ENCODE measurements at places on chromosomes 12 and 14. TPM values are rescaled to one million over a fixed set of nuclear protein-coding genes. Genes with fewer than 3 reads are reported as not detected.

- DNase-seq = no peak
Observed at GRCh38 chr12:89501793-89502192, 22.8 kb downstream of the GALNT4 start.

DNA sequence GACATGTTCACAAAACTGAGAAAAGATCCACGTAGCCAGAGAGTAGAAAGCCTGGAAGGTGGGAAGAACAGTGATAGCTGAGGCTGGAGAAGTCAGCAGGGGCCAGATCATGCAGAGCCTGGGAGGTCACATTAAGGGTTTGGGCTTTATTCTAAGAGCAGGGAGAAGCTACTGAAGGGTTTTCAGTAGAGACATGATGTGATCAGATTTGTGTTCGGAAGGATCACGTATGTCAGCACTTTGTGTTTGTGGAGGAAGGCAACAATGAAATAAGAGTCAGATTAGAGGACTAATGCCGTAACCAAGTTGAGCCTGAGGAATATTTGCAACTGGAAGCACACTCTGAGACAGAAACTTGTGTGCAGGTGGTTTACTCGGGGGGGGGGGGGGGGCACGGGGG is 4.2 kb upstream of the PCK2 start:
- DNase-seq = no peak

The SIX6 gene
- total RNA-seq = not detected

- DNase-seq = no peak
Observed at GRCh38 chr14:63243646-63244045, 39.4 kb downstream of the RHOJ start.

GRCh38 chr12:95693689-95694088 is 96.9 kb downstream of the NTN4 start:
- no peak for DNase-seq

DNA sequence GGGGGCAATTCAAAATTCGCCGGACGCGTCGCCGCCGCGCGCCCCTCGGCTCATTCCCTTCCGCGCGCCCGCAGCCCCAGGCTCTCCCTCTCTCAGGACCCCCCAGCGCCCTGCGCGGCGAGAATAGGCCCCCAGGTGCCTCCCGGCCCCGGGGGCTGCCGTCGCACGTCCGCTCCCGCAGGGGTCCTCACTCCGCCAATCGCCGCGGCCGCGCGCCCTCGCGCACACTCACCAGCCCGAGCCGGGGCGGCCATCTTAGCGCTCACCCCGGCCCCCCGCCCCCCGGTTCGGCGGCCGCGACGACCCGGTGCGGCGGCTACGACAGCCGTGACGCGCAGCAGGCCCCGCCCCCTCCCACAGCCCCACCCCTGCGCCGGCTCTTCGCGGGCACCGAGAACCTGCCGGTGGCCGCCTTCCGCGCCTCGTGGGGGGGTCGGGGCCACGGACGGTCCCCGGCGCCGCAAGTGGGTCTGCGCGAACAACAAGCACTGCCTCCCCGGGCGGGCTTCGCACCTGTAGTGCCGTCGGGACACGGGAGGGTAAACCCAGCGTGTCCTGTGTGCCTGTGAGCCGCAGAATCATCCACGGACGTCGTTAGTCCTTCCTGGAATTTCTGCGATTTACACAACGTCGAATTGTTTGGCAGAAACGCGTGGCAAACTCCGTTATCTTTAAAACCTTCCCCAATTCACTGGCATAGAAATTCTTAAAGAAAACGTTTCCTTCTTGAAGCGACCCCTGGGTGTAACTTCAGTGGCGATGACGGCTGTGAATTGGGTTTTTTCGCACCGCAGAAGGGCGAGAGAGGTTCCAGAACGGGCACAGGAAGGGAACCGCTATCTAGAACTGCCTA is 2.5 kb downstream of the USP44 start:
- peak; percentile 70 for DNase-seq

GRCh38 chr14:89757313-89757939 is 197.1 kb downstream of the EFCAB11 start:
- DNase-seq = no peak

- DNase-seq = no peak
Observed at GRCh38 chr12:74977832-74978481, 231.7 kb downstream of the KCNC2 start.

- no peak for DNase-seq
Observed at GRCh38 chr12:122366685-122367475, 55.6 kb downstream of the CLIP1 start.

The ACRBP gene
- 0.51 TPM for total RNA-seq

GRCh38 chr14:90760591-90761316 is 55.5 kb downstream of the TTC7B start:
- DNase-seq = no peak

DNA sequence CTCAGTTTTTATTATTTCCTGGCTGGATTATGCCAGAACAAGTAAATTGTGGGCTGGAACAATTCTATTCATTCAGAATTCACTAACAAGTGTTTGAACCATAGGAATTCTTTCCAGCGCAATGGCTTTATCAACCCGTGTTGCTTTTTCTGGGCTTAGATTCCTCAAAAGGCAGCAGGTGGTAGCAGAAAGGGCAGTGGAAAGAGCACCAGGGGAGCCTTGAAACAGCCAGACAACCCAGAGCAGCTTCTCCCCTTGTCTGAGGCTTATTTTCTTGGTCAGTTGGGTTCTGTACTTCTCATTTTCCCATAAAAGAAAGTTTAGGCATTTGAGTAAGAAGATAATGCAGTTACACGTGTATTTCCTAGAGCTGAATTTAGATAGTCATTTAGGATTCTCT is 130.7 kb downstream of the OTOGL start:
- no peak for DNase-seq

DNA sequence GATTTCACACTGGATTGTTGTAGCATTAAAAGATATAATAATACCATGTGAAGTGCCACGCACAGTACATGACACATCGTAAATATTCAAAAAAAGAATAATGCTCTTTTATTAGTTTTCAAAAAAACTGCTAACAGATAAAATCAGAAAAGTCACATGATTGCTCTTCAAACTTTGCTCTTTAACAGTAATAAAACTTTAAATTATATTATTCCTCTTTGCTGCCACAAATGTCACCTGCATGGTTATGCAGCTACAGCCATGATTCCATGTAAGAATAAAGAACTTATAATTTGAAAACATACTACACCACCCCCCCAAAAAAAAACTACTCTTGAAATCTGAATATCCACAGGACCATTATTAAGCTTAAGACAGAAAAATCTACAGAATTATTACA is 90.0 kb downstream of the SLC2A13 start:
- no peak for DNase-seq

DNA sequence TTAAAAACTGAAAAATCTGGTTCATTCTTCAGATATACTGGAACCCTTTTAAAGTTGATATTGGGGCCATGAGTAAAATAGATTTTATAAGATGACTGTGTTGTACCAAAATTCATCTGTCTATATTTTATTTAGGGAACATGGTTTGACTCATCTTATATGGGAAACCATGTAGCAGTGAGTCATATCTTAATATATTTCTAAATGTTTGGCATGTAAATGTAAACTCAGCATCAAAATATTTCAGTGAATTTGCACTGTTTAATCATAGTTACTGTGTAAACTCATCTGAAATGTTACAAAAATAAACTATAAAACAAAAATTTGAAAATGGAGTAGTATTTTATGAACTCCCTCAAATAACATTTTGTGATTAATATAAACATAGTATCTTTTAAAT is 14.2 kb downstream of the PTGER2 start:
- DNase-seq = no peak

The HCAR3 gene
- not detected for total RNA-seq

DNA sequence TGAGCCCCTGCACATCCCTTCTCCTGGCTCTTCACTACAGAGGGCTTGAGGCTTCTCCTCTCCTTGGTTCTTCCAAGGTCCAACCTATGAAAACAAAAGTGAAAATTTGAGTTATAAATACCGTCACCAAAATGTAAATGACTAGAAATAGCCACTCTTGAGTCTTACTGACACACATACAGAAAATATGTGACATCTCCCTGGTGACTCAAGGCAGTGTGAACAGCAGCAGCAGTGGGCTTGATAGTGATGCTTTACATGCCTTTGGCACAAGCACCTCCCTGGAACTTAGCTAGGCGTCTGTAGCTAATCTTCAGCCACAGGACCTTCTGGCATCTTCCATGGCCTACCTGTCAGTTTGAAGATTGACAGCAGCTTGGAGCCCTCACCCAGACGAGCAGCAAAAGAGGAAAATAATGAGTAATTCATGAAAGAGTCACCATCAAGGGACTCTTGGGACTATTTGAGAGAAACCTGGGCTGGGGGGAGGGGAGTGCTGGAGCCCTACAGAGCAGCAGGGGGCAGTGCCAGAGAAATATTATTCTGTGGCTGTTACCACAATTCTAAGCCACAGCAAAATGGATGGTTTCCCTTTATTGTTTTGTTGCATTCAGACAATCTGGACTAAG is 158.0 kb downstream of the KCNK10 start:
- no peak for DNase-seq

- no peak for DNase-seq
Observed at GRCh38 chr14:86124328-86124727, 594.4 kb downstream of the FLRT2 start.

The CMKLR1 gene
- 7.2 TPM for total RNA-seq

- no peak for DNase-seq
Observed at GRCh38 chr12:8860165-8860961, 37.9 kb downstream of the A2ML1 start.

- no peak for DNase-seq
Observed at GRCh38 chr12:14416658-14417057, 51.2 kb downstream of the ATF7IP start.

DNA sequence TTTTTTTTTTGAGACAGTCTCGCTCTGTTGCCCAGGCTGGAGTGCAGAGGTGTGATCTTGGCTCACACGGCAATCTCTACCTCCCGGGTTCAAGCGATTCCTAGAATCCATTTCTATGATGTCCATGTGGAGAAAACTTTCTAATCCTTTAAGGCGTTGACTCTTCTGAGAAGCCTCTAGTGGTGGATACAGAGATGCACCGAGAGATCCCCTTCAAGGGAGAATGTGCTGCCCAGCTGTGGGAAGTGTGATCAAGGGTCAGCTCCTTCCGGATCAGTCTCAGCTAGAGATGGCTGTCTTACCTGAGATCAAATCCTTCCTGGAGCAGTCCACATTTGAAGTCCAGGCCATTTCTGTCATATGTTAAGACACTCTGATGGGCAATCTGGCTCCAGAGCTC is 92.7 kb upstream of the HECTD1 start:
- DNase-seq = no peak

DNA sequence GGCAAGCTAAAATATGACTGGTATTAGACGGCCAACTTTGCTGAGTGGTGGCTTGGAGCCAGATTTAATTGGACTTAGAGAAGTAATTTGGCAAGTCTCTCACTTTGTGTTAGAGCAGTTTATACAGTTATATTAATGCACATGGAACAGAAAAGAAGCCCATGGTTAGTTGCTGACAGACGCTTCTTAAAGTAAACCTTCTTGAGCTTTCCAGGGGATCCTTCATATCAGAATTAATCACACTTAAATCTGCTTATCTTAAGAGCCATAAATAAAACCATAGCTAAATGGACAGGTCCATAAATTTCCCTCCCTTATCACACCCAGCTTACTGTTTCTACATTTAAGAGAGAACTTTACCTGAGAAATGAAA is 9.6 kb downstream of the GSG1 start:
- DNase-seq = no peak

- DNase-seq = no peak
Observed at GRCh38 chr14:78399316-78399889, 229.2 kb downstream of the NRXN3 start.

GRCh38 chr12:111393700-111394300 is 11.9 kb upstream of the SH2B3 start:
- peak; percentile 74 for DNase-seq

- peak; percentile 11 for DNase-seq
Observed at GRCh38 chr12:124299628-124300388, 4.9 kb downstream of the RFLNA start.

- DNase-seq = no peak
Observed at GRCh38 chr12:13981296-13981962, at the start of gene GRIN2B. GRIN2B (minus strand) TSS chr12:13981602; CDS start chr12:13866208, 115,394 bp downstream.

The LTBP2 gene
- 11.9 TPM for total RNA-seq

DNA sequence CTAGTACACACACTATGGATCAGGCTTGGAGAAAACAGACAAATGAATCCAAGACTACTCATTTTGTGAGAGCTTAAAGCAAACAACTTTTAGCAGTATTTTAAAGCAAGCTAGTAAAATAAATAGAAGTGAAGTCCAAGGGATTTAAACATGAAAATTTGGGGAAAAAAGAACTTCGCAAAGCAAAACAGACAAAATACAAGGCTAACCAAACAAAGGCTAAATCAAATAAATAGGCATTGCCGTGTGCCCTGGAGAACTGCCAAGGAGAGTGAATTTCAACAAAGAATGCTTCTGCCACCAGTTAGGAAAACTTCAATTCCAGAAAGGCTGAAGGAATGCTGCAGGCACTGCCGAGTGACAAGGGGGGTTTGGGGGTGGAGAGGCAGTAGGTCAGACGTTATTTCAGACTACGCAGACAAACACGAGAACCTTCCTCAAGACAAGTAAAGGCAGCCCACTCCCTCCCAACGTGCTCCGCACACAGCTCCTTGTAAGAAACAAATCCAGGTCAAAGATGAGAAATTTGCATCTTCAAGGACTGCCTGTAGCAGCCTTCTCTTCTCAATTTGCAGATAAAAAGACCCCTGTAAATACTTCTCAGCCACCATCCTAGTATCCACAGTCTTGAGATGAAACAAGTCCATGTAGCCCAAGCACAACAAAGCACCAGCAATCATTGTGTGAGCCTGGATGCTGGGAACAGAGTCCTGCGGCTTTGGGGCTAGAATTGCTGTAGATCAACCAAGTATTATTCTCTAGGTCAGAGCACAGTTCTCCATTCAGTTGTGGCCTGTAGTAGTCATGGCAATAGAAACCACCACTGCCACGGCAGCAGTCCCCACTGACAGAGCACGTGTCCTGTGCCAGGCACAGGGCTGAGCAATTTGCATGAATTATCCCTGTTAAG is 43.3 kb downstream of the EFCAB11 start:
- DNase-seq = no peak

GRCh38 chr14:75578102-75578785 is at the start of gene FLVCR2:
FLVCR2 (plus strand) TSS chr14:75578620; CDS start chr14:75578973, 353 bp downstream.
- DNase-seq = peak; percentile 91

The TPH2 gene
- total RNA-seq = not detected

- no peak for DNase-seq
Observed at GRCh38 chr12:48857278-48857994, 5.5 kb upstream of the DDX23 start.

DNA sequence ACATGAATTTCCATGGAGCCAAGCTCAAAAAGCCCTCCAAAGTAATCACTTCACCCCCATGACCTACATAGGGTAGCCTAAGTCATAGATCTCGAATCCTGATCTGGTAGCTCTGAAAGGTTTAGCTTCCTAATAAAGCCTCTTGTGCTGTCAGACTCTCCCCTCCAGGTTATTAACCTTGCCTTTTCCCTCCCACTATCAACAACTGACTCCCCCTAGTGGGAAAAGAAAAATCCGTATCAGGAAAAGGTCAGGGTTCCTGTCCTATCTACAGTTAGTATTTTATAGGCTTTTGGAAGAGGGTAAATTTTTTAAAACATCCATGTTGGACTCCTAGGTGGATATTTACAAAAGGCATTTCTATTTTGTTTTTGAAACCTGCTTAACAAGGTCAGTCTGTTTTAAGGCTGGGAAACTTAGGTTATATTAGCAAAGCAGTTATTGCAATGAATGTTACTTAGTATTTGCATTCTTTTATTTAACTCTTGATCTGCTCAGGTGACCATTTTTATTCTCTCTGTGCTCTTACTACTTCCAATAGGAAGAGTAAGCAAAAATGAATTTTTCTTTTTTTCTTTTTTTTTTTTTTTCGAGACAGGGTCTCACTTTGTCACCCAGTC is 8.0 kb downstream of the YY1 start:
- no peak for DNase-seq

All from Right ventricle myocardium superior (tissue), 1 donor.